Stimulated activated CD8-positive, alpha-beta memory T cell treated with anti-CD3 and anti-CD28 coated beads, Interleukin-7, amount 100 ng/mL, for 4 hours (primary cell): ENCODE measurements at places on chromosomes 11 and 22.

- DNase-seq = peak; percentile 38
Measured at GRCh38 chr11:9280655-9281301, 15.6 kb upstream of the DENND5A start.

DNA sequence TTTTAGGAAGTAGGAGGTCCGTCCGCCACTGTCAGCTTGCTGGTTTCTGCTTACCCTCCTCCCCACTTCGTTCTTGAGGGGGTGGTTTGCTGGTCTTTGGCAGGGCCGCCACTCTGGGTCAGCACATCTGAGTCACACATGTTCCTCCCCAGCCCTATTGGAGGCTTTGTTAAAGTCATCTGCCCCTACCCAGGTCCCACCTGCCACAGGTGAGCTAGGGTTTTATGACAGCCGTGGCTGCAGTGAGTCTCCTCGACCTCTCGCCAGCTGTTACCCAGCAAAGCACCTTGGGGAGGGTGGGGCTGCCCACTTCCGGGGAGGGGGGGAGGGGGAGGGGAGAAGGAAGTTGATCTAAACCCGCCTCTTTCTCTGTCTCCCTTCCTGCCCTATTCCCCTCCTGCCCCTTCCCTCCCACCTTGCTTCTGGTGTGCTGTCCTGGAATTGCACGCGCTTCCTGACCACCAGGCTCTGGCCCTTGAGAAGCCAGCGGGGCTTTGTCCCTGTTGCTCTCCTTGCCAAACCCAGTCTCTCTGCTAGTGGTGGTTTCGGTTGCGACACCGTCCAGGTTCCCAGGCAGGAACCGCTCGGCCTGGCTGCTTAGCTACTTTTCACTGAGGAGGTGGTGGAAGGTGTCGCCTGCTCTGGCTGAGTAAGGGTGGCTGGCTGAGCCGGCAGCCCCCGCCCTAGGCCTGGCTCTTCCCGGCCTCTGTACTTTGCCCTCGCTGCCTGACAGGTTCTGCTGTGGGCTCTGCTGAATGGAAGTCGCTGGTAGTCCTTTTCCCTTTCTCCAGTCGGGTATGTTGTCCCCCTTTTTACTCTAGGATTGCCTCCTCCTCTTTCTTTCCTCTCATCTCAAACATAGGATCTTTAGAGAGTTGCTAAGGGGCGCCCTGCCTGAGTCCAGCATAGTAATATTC is 28.5 kb downstream of the RCOR2 start:
- DNase-seq = peak; percentile 60

- DNase-seq = no peak
Measured at GRCh38 chr22:22086501-22087158, 104.0 kb upstream of the TOP3B start.

- DNase-seq = no peak
Measured at GRCh38 chr11:64292460-64293254, 1.6 kb downstream of the KCNK4 start.

DNA sequence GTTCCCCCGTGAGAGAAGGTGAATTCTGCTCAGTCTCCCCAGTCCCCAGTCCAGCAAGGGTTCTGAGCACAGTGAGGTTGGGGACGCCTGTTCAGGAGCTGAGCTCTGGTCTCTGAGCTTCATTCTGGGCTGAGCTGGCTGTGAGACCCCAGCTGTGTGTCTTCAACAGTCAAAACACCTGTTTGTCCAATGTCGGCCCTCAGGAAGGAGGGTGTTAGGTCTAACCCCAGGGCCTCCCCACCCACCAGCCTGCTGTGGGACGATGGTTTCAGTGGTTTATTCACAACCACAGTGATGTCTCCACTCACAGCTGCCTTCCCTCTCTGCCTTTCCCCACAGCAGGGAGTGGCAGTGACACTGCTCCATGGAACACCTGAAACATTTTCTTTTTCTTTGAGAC is 1282.9 kb downstream of the TBC1D22A start:
- no peak for DNase-seq

DNA sequence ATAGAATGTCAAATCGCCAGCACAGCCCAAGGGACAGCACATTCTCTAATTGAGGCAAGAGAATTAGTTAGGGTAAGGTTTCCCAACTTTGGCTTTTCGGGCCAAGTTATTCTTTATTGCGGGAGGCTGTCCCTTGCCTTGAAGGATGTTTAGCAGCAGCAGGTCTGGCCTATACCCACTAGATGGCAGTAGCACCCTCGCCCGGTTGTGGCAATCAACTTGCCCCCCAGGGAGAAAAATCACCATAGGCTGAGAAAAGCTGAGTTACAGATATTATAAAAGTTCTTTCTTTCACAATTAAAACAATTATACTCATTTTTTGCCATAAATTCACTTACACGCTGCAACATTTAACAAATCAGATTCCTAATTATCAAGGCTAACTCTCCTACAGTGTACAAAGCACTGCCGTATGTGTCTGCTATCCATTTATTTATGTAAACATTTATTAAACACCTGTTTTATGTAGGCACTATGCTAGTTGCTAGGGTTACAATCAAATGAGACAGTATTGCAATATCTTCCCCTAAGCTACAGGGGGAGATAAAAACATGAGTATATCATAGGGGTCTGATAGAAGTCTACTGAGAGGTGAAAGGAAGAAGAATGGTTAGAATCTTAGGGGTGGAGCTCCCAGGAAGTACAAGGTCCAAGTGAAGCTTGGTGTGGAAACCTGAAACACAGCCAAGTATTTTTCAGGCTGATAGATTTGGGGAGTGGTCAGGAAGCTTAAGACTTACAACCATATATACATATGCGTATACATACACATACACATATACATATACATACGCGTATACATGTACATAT is 452.3 kb downstream of the RAB38 start:
- DNase-seq = no peak

GRCh38 chr11:17760102-17761029 is 25.8 kb downstream of the KCNC1 start:
- no peak for DNase-seq

- no peak for DNase-seq
Measured at GRCh38 chr11:115363426-115363825, 140.8 kb downstream of the CADM1 start.

GRCh38 chr11:1168256-1168655 is 10.5 kb downstream of the MUC5AC start:
- DNase-seq = no peak

DNA sequence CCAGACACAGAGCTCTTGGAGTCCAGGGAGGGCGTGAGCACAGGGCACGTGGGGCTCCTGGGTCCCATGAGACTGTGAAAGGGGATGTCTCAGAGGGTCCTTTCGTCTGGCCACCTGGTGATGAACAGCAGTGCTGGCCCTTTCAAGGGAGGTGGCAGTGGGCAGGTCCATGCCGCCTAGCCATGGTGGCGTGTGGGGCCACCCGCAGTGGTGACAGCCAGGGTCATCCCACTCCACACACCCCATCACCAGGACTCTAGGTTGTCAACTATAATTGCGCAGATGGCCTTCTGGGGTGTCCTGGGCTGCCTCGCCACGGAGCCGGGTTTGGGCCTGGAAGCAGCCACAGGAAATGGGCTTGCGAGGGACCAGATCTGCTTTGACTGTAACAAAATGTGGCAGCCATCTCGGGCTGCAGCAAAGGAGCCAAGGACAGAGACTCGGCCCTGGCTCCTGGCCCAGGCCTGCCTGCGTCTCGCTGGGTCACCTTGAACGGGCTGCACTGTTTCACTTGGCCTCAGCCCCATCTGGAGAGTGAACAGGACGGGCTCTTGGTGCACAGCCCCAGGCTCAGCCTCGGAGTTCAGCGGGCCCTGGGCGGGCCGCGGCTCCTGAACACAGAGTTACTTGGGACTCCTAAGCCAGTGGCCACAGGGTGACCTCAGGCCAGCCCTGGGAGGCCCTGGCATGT is 1350.5 kb downstream of the BRD1 start:
- no peak for DNase-seq

- no peak for DNase-seq
Measured at GRCh38 chr11:126164781-126165180, 46.7 kb downstream of the RPUSD4 start.

DNA sequence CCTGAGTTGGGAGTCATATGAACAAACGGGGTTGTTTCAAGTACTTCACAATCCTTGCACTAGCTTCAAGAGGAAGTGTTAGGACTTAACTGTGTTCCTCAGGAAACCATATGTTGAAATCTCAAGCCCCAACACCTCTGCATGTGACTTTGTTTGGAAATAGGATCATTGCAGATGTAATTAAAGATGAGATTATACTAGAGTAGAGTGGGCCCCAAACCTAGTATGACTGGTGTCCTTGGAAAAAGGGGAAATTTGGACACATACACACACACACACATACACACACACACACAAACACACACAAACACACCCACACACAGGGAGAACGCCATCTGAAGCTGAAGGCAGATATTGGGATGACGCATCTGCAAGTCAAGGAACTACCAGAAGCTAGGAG is 6.4 kb upstream of the CEP295 start:
- no peak for DNase-seq

GRCh38 chr11:107924306-107924705 is 3.9 kb upstream of the RAB39A start:
- no peak for DNase-seq

DNA sequence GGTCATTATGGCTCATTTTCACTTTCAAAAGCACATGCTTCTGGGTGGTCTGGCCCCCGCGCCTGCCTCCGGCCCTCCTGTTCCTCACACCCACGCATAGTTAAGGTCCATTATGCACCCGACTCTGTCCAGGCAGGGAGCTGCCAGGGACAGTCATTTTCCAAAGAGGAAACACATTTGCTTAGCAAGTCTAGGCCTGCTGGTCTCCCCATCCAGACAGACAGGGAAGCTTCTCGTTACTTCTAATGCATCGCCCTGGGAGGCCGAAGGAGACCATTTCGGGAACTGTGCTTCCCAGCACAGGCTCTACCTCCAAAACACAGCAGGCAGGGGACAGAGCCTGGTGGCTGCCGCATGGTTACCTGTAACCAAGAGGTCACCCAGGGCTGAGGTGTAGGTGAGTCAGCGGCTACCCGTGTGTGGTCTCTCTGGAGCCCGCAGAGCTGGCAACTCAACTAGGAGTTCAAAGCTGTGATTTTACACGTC is 87.1 kb upstream of the SHANK2 start:
- DNase-seq = no peak

DNA sequence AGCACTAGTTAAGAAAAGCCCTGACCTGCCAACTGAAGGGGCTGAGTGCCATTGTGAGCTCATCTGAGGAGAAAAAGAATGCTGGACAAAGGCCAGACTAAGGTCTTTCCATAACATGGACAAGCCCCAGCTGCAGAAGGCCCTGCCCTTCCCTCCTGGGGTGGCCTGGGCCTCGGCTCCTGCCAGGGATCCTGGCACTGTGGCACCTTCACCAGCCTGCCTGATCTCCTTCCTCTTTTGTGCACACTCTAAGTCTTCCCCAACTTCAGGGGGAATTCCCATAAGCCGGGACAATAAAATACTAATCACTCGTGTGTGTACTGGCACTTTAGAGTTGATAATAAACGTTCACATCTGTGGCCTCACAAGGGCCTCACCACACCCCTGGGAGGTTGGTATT is 9.9 kb downstream of the TMPRSS13 start:
- no peak for DNase-seq

- peak; percentile 75 for DNase-seq
Measured at GRCh38 chr22:26428515-26429457, at the start of gene ASPHD2. TSS of gene ASPHD2 (plus strand) at chr22:26429260. CDS start at chr22:26433616, 4,356 bp downstream.

GRCh38 chr11:36109850-36110606 is 166.2 kb downstream of the LDLRAD3 start:
- no peak for DNase-seq

DNA sequence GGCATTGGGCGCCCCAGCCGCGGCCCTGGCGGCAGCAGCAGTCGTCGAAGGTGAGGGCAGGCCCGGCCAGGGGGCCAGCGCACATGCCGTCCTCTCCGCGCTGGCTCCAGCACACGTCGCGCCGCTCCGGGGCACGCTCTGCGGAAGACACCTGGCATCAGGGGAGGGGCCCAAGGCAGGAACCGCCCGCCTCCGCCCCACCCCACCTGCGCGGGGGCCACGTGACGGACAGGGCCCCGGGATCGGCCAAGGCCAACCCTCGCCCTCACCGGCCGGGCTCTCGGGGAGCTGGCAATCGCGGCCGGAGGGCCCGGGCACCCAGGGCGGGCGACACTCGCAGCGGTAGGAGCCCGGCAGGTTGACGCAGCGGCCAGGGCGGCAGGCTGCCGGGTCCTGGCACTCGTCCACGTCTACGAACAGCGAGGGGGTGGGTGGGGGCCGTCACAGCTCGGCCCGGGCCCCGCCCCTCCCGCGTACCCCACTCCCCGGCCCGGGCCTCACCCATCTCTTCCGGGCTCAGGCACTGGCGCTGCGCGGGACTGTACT is 14.9 kb downstream of the SCYL1 start:
- DNase-seq = no peak

DNA sequence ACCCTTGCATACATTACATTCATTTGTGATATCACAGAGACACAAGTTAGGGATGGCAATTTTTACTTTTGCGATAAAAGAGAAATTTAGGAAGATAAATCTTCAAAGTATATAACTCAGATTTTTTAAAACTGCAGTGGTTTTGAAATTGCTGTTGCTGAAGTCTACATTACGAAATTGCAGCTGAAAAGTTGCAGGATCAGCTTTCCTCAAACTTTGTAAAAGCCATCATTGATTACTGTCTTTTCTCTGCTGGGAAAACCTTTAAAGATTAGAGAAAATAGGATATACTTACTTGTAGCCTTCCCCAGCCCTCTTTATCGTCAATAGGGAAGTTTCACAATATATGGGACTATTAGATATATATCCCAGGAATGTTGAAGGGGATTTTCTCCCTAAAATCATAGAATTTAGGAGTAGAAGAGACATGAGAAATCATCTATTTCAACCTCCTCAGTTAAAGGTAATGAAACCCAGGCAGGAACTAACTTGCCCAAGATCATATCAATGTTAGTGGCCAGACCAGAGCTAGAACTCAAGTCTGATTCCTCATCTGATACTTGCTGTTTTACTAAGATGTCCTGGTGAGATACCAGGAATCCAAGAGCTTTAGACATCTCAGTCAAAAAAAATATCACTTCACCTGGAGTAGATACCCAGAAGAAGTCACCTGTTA is 10.4 kb upstream of the AGBL2 start:
- no peak for DNase-seq

DNA sequence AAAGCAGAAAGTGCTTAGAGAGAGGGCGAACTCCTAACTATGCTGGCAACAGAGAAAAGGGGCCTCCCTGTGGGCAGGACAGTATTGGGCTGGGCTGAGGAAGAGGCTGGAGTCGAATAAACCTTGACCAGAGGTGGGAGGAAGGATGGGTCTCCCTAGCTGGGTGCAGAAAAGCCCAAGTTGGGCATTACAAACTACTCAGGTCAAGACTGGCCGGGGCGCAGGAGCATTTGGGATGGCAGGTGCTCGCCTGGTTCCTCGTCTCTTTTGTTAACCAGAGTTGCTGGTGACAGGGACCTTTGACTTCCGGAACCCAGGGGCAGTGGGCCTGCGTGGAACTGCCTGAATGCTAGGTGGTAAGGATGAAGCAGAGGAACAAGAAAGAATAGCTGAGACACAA is 80.3 kb upstream of the SHISAL1 start:
- no peak for DNase-seq

- no peak for DNase-seq
Measured at GRCh38 chr11:101862391-101863233, 52.2 kb upstream of the CEP126 start.

DNA sequence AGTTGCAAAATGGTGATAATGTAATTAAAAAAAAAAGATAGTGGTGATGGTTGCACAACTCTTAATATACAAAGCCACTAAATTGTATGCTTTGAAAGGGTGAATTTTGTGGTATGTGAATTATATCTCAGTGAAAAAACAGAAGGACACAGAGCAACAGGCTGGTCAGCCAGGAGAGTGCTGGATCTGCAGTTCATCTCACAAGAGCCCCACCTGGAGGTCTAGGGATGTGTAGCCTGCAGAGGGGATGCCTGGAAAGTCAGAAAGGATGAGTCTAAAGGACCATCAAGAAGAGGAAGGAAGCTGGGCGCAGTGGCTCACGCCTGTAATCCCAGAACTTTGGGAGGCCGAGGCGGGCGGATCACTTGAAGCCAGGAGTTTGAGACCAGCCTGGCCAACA is 9.0 kb downstream of the POLR3H start:
- no peak for DNase-seq
